Left ventricle myocardium inferior (tissue), 1 donor: ENCODE measurements at places on chromosomes 3 and 15.

DNA sequence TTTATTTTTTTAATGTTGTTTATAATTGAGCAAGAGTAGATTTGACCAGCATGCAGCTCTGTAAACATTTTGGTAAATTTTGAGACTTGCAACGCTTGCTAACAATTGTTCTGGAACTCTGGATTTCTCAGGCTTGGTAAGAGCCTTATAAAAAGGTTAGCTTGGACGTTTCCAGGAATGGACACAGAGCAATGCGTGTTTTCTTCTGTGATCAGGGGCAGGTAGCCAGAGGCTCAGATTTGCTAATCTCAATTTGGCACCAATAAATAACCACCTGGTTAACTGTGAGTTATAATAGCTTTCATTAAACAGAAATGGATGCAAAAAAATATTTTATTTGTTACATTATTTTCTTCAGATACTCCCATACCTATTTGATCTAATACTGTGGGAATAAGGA is 39.8 kb downstream of the CADM2 start:
- DNase-seq = no peak

DNA sequence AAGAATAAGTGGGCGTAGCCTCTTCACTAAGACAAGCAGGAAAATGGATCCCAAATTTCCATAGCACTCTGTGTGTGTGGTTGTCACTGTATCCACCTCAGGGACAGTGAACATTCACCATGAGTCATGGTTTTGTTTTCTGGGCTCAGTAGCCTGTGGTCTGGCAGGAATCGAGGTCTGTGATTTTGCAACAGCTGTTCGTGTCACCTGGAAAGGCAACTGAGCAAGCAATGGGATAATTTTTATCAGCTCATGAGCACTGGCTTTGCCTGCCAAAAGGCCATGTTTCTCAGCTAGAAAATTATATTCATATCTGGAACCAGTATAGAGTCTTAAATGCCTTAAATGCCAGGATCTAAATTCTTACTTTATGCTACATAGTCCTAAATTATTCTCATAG is 60.9 kb downstream of the STRIT1 start:
- DNase-seq = peak; percentile 59

DNA sequence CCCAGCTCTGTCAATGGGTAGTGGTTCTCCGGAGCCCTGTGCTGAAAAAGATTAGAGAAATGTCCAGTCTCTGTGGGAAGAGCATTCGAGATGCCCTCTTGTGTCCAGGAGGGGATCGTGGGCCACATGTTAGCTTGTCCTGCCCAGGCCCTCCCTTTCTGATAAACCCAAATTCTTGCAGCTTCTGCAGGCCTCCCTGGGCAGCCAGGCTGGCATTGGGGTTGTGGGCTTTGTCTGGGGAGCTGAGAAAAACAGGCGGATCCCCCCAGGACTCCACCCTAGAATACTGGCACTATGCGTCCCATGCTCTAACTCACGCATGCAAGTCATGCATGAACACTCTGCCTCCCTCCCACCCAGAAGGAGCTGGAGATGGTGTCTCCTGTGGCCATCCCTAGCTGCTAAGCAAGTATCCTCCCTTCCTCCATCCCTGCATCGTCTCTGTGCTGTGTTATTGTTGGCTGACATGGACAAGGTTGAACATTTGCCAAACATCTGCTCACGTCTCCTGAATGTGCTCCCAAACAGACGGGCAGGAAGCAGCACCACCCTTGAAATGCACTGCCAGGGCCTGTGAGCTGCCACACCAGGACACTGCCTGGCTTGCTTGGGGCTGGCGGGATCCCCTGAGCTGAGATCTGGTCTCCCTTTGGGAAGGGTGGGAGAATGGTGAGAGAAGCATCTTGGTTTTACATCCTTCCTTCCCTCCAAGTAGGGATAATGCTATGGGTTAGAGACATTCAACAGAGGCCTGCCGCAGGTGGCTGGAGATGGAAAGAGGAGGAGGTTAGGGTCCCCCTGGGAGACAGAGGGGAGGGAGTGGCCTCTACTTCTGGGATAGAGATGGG is 26.5 kb downstream of the CFAP161 start:
- DNase-seq = peak; percentile 65

GRCh38 chr3:88460369-88460768 is 310.6 kb downstream of the C3orf38 start:
- no peak for DNase-seq

DNA sequence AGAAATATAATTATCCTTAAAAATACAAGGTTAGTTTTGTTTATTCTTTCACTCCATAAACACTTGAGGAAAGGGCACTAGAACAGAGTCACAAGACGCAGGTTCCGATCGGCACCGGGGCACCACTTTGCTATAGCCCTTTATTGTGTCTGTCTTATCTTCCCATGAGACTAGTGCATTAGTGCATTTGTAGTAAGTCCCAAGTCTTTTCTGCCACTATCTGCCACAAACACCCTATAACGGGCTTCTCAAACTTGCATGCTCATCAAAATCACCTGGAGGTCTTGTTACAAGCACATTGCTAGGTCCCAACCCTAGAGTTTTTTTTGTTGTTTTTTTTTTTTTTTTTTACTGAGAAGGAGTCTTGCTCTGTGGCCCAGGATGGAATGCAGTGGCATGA is 213.1 kb downstream of the FOXP1 start:
- no peak for DNase-seq

DNA sequence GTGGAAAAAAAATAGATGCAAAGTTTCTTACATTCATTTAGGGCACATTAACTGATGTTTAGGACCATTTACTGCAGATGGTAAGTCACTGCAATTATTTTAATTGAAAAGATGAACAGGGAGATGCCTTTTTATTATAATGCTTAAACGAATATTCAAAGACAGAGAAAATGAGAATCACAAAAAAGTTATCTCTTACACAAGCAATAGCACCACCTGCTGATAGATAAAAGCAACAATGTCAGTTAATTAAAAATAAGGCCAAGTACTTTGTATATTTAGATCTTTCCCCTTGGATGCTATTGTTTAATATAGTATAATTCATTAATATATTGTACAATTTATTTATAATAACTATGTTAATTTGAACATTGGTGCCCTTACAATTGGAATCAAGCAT is 55.9 kb downstream of the IFT80 start:
- DNase-seq = no peak
